Spinal cord (tissue), 10 donors: ENCODE measurements at places on chromosomes 4 and X. TPM values are rescaled to one million over a fixed set of nuclear protein-coding genes. Genes with fewer than 3 reads are reported as not detected.
A peak's percentile ranks its signal among the peaks of the same experiment; 100 is the strongest.

The MEPE gene
- polyA plus RNA-seq: not detected

The GYPE gene
- 2.9 TPM for polyA plus RNA-seq

The PSAPL1 gene
- polyA plus RNA-seq: not detected

The UBE2K gene
- polyA plus RNA-seq: 86.3 TPM

The PABPC1L2B gene
- 17.2 TPM for polyA plus RNA-seq

The GC gene
- polyA plus RNA-seq: 1.1 TPM

The AKAP4 gene
- polyA plus RNA-seq: not detected

The UGT2B15 gene
- not detected for polyA plus RNA-seq

DNA sequence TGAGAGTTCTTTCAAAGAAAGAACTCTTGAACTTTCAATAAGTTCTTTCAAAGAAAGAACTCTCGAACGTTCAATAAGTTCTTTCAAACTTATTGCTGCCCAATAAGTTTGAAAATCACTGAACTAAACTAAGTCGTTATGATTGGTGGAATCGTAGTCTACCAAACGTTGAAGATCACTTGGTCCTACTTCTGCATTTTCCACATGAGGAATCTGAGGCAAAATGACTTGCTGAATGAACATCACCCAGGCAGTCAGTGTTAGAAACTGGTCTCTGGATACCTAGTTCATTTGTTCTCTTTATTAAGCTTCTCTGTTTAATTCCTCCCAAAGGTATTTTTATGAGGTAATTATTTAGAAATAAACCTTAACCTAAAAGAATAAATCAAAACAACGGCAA lies 7.1 kb upstream of the CNOT6L start:
- peak; percentile 31 for DNase-seq

DNA sequence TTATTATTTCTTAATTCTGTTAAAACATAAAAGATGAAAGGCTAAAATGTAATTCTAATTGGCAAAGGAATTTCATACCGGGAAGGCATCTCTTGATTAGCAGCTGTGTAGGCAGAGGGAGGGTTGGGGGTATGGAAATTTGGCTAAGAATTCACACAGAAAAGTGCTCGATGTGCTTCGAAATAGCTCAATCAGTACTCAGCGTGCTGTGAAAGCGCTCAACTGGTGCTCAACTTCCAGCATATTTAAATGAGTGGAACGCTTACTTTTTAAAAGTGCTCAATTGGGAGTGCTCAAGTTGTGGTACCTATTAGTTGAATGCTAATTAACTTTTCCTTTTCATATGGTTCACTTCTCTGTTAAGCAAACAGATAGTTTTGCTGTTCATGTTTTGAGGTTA lies 695.9 kb upstream of the ATOH1 start:
- DNase-seq: no peak

GRCh38 chr4:43567644-43568043 lies 675.1 kb downstream of the GRXCR1 start:
- no peak for DNase-seq

DNA sequence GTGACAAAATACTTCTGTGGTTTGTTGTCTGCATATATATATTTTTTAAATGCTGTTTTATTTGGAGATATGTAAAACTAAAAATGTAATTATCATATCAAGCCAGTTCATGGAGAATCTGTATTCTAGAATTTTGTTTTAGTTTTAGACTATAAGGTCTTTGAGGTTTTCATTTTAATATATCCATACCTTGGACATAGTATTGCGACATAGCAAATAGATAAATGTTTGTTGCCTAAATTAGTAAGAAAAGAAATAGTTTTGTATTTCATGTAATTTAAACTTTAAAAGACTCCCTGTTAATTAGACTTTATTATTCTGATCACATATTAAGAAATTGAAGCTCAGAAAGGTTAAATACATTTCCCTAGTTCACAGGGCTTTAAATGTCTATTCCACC lies 472.9 kb downstream of the GBA3 start:
- DNase-seq: no peak

DNA sequence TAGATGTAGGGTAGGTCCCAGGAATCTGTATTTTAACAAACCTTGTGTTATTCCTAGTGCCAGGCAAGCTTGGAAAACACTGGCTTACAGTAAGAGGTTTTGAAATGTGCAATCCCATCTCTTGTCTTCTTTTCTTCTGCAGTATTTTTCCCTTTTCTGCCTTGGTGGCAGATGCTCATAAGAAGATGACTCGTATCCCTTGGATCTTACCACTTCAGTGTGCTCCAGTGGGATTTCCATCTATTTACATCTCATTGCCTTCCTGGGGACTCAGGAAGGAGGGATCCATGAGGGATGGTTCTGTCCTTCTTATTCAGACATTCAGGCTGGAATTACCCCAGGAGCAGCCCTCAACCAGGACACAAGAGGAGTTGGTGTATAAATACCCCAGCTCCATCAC lies 136.6 kb downstream of the NHS start:
- DNase-seq: no peak

- DNase-seq: no peak
Measured at GRCh38 chr4:67332627-67333026, 212.7 kb downstream of the CENPC start.

GRCh38 chr4:116618638-116619037 lies 466.7 kb downstream of the TRAM1L1 start:
- no peak for DNase-seq

DNA sequence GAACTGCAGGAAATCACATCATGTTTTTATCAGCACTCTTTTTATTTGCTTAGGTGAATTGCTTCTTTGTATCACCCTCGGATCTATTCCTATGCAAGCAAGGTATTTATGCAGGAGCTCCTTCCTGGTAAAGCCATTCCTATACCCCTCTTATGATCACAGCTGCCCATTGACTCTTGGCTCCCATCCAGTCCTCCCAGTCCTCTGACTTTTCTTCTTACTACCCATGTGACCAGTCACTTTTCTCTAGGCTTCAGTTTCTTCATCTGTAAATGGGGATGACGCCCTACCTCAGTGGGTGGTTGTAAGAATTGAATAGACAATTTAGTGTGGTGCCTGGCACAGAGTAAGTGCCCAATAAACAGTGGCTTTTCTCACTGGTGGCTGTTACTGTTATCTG lies 144.9 kb downstream of the FHIP1A start:
- no peak for DNase-seq

DNA sequence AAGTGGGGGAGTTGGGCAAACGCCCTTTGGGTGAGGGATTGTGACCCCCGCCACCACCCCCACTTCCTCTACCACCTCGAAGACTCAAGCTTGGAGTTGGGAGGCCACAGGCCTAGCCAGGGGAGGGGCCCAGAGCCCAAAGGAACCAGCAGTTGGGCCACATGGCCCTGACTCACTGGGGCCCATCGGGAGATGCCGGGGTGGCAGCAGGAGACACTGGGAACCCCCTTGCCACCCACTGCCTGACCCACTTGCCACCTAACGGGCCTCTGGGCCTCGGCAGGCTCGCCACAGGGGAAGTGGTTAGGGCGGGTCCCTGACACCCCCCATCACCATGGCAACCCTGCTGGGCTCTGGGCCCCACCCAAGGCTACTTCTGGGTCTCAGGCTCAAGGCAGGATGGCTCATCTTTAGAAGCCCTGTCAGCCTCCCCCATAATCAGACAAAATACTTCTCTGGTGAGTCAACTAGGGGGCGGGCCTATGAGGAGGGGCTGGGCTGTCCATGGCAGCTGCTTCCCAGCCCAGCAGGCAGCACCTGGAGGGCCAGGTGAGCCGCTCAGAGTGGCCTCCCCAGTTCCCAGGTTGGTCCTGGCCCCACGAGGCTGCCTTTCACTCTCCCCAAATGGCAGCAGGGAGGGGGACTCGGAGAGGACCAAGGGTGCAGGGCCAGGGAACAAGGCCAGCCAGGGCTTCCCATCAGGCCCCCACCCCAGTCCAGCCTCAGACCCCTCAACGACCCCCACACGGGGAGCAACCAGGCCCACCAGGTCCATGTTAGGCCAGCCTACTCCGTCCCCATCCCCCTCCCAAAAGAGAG lies 5.6 kb downstream of the FLNA start:
- no peak for DNase-seq

DNA sequence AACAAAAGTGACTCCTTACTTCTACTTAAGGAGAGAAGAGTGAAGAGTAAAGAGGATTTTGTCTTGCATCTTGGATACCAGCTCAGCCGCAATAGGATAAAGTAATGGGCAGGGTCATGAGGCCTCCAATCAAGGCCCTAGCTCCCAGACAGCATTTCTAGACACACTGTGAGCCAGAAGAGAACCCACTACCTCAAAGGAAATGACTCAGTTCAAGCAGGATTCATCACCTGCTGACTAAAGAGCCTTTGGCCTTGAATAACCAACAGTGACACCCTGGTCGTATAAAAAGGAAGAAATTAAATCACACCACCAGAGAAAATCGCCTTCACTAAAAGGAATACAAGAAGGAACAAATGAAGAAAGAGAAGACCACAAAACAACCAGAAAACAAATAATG lies 416.1 kb downstream of the PCDH18 start:
- DNase-seq: no peak

DNA sequence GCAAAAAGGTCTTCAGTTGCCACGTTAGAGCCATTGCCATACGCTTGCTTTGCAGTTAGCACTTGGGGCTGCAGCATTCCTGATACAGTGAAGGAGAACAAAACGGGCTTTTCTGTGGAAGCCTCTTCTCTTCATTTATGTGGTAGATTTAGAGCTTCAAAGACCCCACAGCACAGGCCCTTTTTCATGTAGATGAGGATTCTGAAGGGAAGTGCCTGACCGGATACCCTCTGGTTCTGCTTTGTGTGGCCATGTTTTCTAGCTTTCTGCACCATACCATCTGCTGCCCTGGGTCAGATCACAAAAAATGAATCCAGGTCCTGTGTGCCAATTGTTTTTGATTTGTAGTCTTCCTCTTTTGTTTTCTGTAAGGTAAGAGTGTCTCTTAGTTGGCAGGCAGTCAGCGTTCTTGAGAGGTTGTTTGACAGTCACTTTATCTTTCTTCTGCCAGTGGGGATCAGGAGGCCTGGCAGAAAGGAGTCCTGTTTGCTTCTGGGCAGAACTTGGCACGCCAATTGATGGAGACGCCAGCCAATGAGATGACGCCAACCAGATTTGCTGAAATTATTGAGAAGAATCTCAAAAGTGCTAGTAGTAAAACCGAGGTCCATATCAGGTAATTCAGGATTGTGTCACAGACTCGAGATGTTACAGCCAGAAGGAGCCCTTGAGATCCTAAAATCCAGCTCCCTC lies 7.7 kb downstream of the LAP3 start:
- DNase-seq: peak; percentile 36

GRCh38 chrX:68894513-68895340 lies 65.9 kb downstream of the EFNB1 start:
- DNase-seq: peak; percentile 12

DNA sequence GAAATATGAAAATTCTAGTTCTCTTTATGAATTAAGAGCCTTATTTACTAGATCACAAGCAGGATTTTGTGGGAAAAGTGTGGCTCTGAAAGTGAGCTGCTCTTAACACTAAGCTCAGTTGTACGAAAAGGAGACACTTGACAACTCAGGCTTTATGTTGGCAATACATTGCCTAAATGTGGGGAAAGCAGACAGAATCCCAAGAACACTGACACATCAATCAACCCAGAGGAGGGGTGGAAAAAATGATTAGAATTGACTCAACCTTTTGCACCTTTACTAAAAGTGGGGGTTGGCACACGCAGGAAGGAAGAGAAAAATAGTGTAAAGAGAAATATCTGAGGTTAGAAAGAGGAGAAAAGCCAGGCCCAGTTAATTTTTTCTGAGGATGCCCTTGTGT lies 61.6 kb downstream of the CHST7 start:
- DNase-seq: no peak

GRCh38 chrX:121496966-121497365 lies 449.6 kb downstream of the GLUD2 start:
- no peak for DNase-seq

DNA sequence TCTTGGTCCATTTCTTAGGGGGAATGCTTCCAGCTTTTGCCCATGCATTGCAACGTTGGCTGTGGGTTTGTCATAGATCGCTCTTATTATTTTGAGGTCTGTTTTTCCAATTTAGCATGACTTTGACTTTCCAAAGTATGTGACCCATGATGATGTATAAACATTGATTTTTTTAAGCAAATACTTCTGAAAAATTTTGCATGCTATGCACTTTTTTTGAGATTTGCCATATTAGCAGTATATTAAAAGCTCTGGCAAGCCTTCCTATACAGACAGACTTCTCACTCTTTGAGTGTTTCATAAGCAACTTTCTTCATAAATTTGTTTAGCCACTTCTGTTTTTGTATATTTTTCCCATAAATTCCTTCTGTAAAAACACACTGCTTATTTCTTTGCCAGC lies 746.4 kb upstream of the LCORL start:
- no peak for DNase-seq

GRCh38 chr4:76511947-76512346 lies 76.9 kb downstream of the SHROOM3 start:
- no peak for DNase-seq

GRCh38 chrX:110397904-110398303 lies 39.3 kb downstream of the RTL9 start:
- DNase-seq: no peak

GRCh38 chr4:184825141-184825895 lies 450 bp downstream of the ACSL1 start:
- DNase-seq: peak; percentile 61

DNA sequence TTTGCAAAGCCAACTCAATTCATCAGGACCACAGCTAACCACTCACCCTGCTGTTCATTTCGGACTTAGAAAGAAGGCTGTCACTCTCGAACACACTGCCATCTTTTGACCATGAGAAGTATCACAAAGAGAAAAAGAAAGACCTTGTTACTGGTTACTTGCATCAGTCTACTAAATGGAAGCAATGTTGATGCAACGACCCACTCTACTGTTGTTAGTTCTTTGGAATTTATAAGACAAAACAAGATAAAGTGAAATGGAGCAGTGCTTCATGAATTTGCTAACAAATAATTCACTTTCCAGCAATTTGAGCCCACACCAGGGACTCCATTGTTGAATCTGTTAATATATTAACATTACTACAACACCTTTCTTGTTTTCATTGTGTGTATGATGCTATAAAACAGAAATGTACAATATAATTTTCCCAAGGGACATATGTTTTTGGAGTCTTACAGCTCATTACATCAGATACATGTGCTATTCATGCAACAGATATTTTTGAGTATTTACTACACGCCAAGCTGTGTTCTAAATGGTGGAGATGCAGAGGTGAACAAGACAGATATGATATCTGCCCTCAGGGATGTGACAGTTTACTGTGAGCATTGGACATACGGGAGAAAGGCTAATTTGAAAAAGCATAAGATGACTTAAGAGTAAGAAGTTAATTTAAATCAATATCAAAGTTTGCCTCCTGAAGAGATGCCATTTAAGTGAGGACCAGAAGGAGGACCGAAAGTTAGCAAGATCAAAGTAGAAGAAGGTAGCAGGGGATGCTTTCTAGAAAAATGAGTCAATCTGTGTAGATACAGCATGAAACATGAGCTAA lies 87.2 kb downstream of the AREG start:
- DNase-seq: no peak

DNA sequence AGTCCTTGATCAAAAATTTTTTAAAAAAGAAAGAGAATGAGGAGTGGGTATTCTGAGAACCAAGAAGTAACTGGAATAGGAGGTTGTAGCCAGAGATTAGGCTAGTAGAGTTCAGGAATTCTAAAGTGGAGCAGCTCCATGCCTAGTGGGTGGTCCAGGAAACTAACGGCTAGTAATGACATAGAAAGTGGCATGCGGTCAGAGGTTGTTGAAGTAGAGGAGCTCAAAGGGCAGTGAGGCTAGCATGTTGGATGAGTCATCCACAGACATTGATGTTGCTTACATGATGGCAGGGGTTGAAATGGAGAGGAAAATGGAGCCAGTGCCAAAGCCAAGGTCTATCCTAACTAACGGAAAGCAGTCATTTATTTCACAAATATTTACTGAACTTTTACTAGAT lies 42.1 kb downstream of the TEX13B start:
- DNase-seq: no peak

- no peak for DNase-seq
Measured at GRCh38 chr4:106602711-106603110, 234.1 kb upstream of the GIMD1 start.

GRCh38 chrX:118174516-118175098 lies 58.0 kb upstream of the KLHL13 start:
- DNase-seq: no peak
